Heart left ventricle (tissue), 16 donors: ENCODE measurements at places on chromosomes 13 and 19. TPM values are rescaled to one million over a fixed set of nuclear protein-coding genes. Genes with fewer than 3 reads are reported as not detected.

Gene ZNF329
- total RNA-seq = 7.5 TPM

Gene RASIP1
- 23.5 TPM for total RNA-seq

Gene PGLYRP2
- not detected for total RNA-seq

Gene PDX1
- not detected for total RNA-seq

Gene IGFL1
- not detected for total RNA-seq

Gene COG3
- 17.1 TPM for total RNA-seq

Gene COX7A1
- total RNA-seq = 581 TPM

Gene KCNRG
- 3.2 TPM for total RNA-seq

Gene HSH2D
- not detected for total RNA-seq

Gene GGN
- 0.18 TPM for total RNA-seq

Gene LHB
- not detected for total RNA-seq
